ENCODE measurements at places on chromosomes 16 and 17.

- no peak for DNase-seq
Observed at GRCh38 chr17:27585792-27586191, 45.2 kb upstream of the LGALS9 start.

DNA sequence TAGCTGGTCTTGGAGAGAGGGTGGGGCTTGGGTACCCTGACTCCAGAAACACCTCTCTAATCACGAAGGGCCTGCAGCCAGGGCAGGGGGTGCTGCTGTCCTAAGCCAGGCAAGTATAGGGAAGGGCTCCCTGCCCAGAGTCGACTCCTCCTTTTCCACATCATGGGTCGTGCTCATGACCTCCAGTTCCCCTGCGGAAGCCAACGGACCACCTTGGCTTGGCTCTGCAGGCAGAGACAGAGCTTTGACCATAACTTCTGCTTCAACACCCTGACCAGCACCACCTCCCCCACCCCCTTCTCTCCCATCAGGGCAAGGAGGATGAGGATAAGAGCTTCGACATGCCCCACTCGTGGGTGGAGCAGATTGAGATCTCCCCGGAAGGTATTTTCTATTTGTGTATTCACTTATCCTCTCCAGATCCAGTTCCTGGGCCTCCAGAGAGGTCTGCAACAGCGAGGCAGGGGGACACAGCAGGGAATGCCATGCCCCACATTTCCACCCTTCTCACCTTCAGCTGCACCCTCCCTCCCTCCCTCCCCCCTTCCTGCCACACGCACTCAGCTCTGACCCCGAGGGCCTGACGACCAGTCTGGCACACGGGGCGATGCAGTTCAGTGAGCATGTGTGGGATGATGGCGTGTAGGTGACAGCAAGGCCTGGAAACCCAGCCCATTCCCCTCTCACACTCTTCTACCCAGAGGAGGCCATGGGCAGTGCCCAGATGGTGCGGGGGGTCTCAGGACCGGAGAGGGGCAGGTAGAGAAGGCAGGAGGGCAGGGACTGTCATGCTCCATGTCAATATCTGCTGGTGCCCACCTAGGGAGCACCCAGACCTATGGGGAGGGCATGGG is 14.0 kb upstream of the KATNB1 start:
- no peak for DNase-seq

DNA sequence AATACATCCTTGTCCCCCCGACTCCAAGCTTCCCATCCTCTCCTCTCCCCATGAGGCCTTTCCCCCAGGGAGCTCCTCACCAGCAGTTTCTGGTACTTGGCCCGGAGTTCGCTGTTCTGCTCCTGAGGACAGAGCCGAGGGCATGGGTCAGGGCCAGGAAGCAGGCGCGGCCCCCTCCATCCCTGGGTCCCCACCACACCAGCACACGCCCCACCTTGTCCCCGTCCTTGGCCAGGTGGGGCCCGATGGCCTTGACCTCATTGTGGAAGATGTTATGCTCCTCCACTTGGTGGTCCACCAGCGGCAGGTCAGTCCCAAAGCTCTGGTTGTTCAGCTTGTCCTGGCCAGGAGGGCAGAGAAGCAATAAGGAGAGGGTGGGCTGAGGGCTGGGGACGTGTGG is 36.2 kb downstream of the PPL start:
- no peak for DNase-seq

DNA sequence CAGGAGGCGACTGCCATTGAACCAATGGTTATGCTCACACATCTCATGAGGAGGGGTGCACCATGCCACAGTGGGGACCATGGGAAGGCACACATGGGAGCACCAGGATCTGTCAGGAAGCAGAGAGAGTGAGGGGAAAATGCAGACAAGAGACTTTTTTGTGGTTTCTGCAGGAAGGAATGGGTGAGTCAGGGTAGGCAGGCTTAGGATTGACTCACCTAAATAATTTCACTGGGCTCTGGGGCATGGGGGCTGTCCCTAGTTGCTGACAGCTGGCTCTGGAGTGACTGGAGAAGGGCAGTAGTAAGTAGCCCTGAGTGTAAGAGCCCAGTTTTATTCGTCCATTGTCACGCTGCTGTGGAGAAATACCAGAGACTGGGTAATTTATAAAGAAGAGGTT is 202.4 kb downstream of the AXIN2 start:
- DNase-seq = no peak

GRCh38 chr17:45575126-45575885 is 84.8 kb upstream of the PLEKHM1 start:
- DNase-seq = no peak

GRCh38 chr17:57986841-57987580 is 1.0 kb downstream of the VEZF1 start:
- peak; percentile 26 for DNase-seq

- peak; percentile 78 for DNase-seq
Observed at GRCh38 chr16:86664522-86665318, 86.4 kb downstream of the FOXL1 start.

DNA sequence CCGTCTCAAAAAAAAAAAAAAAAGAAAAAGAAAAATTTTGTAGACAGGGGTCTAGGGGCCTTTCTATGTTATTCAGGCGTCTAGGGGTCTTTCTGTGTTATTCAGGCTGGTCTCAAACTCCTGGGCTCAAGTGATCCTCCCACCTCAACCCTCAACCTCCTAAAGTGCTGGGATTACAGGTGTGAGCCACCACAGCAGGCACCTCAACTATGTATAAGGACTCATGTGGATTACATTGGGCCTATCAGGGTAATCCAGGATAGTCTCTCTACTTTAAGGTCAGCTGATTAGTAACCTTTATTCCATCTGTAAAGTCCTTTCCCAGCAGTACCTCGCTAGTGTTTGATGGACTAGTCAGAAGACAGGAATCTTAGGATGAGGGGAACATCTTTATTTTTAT is 22.4 kb downstream of the TADA2A start:
- DNase-seq = no peak

- no peak for DNase-seq
Observed at GRCh38 chr16:28495795-28496749, 1.6 kb downstream of the APOBR start.

DNA sequence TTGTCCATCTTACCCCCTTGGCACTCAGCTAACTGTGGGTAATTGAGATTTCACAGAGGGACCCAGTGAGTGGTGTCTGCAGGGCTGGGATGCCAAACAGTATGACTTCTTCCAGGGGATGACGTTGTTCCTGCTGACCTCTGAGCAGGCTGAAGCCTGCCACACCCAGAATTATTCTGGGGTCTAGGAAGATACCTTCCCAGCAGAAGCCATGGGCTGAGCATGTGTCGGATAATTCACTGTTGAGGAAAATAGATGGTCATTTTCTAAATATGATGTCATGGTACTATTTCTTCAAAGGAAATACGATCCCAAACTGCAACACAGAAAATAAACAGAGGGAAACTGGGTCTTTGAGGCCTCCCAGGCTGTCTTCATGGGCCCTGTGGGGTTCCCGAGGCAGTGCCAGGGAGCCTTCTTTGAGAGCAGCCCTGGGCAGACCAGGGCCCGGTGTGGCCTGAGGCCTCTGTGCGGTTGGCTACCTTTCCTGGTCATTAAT is 17.4 kb downstream of the WNT9B start:
- no peak for DNase-seq

GRCh38 chr17:51636291-51636690 is 375.9 kb downstream of the UTP18 start:
- DNase-seq = no peak

- DNase-seq = no peak
Observed at GRCh38 chr16:83138512-83138911, 511.7 kb downstream of the CDH13 start.

DNA sequence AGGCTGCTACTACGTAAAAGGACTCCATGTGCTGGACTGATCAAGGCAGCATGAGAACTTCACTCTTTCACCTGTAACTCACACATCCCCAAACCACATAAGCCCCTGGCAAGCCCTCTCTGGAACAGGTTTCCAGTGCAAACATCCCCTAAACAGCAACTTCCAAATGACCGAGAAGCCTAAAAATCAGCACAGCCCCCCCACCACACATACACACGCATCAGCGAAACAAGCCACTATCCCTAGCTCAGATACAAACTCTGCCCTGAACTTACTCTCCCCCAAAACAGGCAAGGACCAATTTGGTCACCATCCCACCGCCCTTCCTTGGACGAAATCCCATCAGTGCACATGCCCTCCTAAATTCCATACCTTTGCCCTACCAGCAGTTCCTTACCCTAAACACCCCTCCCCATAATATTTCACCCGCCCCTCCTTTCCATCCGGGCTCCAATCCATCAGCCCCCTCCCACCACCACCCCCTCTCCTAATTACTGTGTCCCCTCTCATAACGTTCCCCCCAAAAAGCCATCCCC is 735 bp downstream of the LSM12 start:
- peak; percentile 29 for DNase-seq

DNA sequence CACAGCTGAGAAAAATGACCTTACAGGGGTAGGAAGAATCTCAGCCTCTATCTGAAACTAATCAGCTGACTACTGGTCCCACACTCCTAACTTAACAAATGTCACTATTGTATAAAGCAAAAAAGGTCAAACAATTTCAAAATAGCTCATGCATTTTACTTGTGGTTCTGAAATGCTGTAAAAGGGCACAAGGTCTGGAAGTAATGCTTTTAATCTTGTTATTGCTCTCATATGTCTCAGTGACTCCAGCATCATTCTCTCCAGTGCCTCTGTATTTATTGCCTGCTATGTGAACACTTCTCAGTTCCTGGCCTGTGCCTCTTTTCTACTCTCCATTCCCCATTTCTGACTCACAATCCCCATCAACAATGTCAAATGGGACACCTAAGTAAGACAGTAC is 937.7 kb downstream of the CDH11 start:
- no peak for DNase-seq

GRCh38 chr17:1928976-1929375 is 96.2 kb downstream of the RTN4RL1 start:
- DNase-seq = no peak

DNA sequence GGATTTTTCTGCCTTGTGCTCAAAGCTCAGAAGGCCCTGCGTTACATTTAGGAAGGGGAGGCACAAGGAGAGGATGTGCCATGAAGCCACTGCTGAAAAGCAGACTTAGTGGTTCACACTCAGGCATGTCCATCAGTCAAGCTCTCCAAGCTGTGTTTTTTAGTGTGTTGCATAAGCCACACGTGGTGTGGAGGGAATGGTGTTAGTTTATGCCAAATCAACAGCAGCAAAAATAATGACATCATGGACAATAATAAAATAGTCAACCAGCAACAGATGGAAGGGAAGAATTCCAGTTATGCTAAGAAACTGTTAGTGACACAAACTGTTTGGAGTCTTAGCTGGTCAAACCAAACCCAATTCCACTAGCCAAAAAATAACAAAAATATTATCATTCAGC is 438.3 kb downstream of the NPIPA7 start:
- no peak for DNase-seq

- no peak for DNase-seq
Observed at GRCh38 chr17:37207103-37207502, 168.7 kb upstream of the C17orf78 start.

GRCh38 chr17:43312011-43312410 is 78.2 kb upstream of the RNU2-1 start:
- no peak for DNase-seq

DNA sequence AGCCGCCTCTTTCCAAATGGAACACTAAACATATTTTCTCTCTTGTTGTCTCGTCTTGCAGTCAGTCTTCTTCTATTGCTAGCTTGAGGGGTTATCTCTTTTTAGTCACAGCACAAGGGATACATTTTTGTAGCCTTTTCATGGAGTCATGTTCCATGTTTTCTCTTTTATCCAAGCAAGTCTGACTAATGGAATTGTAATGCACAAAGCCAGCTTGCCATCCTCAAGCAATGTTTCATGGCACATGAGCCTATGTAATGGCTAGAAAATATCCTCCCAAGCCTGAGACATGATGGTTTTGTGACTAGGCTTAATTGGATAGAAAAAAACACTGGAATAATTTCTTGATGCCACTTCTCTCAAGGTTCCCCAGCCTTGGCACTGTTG is 414.6 kb upstream of the GOT2 start:
- DNase-seq = no peak

DNA sequence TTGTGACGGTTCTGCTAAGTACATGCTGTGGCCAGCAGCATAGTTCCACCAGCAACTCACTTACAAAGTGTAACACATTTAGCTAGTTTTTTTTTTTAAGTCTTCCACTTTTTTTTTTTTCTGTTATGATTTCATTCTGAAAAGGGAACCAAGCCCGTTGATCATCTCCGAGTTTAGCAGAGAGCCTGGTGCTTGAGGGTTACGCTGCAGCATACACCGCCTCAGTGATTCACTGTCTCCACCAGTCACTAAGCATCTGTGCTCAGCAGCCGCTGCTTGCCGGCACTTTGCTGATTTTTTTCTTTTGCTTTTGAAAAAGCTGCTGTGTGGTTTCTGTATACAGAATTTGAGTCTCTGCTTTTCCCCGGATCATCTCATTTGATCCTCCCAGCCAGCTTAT is 194.5 kb upstream of the CDH13 start:
- no peak for DNase-seq

- DNase-seq = peak; percentile 49
Observed at GRCh38 chr17:10295728-10296343, 77.0 kb downstream of the MYH13 start.

GRCh38 chr17:80387071-80387470 is 27.9 kb upstream of the ENDOV start:
- DNase-seq = no peak

DNA sequence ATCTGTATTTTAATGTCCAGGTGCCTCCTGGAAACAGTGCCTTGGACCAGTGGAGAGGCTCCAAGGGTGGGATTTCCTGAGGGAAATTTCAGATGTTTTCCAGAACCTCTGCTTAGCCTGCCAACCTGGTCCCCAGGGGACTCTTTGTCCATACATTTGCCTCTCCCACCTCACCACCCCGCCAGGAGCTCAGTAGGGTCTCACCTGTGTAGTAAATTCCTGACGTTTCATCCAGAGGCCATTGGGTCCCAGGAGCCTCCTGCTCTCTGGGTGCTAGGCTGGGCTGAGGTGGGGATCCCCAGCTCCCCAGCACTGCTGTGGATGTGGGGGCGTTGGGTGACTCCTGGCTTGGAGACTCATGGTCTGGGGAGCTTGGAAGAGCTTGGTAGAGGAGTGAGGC is 2.7 kb downstream of the NLRP1 start:
- DNase-seq = no peak

- no peak for DNase-seq
Observed at GRCh38 chr17:41919840-41920579, 1.3 kb upstream of the ACLY start.

GRCh38 chr17:42775534-42776098 is 2.4 kb downstream of the VPS25 start:
- no peak for DNase-seq

DNA sequence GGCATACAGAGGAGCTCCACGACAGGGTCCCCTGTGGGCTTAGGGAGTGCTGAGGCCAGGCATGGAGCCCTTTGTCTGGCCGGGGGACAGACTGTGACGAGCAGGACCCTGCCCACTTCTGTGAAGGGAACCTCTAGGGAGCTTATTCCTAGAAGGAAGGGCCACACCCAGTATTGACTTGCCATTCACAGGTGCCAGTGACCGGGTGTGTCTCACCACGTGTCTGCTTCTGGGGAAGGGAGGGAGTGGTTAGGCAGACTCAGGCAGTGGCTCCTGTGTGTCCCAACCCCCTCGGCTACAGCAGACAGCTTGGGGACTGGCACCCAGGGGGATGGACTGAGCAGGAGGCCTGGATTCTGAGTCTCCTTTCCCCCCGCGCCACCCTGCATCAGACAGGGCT is 57.2 kb downstream of the SOCS1 start:
- DNase-seq = peak; percentile 58

Data from activated CD4-positive, alpha-beta memory T cell treated with anti-CD3 and anti-CD28 coated beads, Interleukin-2, amount 10 ng/mL, durations not matched to agents 7 days and 5 days (primary cell).